ENCODE measurements at places on chromosomes 4 and X.

DNA sequence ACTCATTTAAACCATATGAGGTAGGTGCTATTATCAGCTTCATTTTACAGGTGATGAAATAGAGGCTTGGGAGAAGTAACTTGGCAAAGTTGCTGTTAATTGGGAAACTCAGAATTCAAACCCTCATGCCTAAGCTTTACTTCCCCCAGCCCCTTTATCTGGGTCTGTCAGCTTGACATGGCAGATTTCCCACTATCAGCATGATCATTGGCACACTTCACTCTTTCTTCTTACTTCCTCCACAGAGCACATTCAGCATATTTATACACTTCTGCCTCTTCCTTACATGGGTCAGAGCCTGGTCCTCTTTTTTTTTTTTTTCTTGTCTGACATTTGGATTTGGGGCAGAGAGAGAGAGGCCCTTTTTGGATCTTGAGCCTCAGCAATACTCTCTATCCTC lies 56.5 kb upstream of the ARX start:
- DNase-seq: no peak

DNA sequence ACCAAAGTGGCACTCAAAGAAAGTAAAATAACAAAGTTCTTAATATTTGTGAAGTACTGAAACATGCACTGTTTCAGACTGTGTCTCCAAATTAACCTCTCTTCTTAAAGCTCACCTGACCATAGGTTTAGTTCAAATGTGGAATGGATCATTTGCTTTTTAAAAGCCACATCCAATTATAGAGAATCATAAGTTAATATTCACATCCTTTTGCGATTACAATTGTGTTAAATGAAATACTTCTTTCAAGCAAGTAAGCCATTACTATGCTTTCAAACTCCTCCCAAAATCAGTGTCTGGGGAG lies 95.3 kb upstream of the PTPN13 start:
- no peak for DNase-seq

DNA sequence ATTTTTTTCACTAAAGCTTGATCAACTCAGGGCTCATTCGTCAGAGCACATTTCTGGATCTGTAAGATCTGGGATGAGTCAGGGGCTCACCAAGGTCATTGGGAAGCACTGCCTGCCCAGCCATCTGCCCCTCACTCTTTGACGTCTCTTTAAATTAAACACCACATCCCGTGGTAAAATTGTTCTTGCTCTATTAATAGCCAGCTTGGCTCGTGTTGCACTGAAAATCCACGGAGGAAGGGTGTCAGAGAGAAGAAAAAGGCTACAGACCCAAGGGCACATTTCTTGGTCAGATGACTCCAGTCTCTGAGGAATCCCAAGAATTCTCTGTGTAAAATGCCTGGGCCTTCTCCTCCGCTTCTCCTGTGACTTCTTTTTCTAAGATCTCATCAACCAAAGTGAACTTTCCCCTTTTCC lies 45.7 kb upstream of the GATB start:
- DNase-seq: no peak

- no peak for DNase-seq
Measured at GRCh38 chr4:82419451-82419850, 10.8 kb downstream of the HNRNPDL start.

GRCh38 chrX:74133156-74133796 lies 170.7 kb upstream of the ZCCHC13 start:
- DNase-seq: no peak

- DNase-seq: no peak
Measured at GRCh38 chr4:188177997-188178675, 38.9 kb downstream of the TRIML1 start.

DNA sequence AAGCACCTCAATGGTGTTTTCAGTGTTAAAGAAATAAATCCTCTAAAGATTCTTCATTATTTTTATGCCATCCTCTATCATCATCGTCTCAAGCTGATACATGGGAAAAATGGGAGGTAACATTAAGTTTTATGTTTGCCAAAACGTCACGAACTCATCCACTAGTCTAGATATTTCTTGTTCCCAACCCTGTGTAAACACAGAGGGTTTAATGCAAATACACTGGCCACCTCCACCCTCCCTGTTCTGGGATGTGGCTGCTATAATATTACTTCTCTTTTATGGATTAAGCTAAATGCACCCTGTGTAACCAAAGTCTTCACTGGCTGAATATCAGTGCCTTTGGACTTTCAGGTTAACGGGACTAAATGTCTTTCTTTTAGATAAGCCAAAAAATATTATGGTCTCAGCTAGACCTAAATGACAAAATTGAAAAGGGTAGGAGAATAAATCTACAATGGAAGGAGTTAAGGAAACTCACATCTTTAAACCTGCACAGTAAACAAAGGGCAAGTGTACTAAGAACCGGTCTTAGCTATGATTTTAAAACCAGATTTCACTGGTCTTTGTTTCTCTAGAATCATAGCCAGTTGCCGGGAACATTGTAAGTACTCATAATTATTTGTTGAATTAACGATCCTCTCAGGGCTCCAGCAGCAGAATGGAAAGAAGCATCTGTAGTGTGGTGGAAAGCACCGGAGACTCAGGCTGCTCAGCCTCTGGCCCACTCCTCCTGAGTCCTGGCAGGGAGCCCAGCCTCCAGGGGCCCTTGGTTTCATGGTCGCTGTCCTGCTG lies 103.5 kb upstream of the NOCT start:
- DNase-seq: no peak

DNA sequence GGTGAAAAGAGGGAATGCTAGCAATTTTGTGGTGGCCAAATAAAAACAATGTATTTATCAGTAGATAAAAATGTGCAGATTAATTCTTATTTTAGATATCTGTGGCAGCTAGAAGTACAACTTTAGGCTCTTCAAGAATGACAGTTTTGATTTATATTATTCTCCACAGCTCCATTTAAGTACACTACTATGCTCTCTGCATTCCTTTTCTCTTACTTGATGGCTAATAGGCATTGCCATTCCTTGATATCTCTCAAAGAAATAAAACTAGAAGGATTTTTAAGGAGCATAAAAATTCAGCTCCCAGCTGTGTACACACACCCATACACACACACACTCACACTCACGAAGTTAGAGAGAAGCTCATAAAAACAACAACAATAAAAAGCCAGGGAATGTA lies 59.4 kb upstream of the H2AZ1 start:
- no peak for DNase-seq

DNA sequence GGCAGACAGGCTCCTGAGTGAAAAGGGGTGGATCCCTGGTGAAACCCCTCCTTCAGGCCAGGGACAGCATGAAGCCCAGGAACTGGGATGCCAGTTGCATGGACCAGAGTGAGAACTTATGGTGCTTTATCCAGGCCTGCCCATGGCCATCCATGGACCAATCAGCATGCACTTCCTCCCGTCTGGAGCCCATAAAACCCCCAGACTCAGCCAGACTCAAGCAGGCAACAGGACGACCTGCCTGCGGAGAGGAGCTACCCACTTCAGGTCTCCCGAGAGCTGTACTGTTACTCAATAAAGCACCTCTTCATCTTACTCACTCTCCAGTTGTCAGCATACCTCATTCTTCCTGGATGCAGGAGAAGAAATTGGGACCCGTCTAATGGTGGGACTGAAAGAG lies 42.9 kb downstream of the NALF2 start:
- no peak for DNase-seq

- DNase-seq: no peak
Measured at GRCh38 chr4:179130122-179130714, 1688.0 kb upstream of the AGA start.

GRCh38 chr4:98260047-98260578 lies 1.1 kb upstream of the RAP1GDS1 start:
- no peak for DNase-seq

GRCh38 chr4:2806390-2807355 lies 13.8 kb downstream of the SH3BP2 start:
- DNase-seq: no peak

DNA sequence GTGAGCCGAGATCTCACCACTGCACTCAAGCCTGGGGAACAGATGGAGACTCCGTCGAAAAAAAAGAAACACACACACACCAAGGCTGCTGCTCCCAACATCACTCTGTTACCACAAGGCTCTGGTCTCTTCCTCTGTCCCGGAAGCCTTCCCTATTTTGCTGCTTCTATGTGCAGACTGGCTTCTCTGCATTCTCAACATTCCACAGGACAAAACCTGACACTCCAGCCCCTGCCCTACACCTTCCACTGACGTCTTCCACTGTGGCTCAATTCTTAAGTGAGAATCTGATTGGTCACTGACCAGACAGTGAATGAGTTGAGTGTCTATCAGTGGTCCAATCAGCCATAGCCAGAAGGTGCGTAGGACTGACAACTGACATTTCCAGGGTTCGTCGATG lies 5.9 kb downstream of the ODAPH start:
- DNase-seq: no peak

DNA sequence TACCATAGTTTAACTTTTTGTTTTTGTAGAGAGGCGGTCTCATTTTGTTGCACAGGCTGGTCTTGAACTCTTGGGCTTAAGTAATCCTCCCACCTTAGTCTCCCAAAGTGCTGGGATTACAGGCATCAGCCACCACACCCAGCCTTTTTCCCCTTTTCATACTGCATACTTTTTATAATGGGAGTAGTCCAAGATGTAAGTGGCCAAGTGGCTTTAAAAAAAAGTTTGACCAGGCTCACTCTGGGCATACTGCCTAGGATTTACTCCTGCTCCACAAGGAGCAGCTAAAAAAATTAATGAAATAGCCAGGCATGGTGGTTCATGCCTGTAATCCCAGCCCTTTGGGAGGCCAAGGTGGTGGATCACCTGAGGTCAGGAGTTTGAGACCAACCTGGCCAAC lies 6.0 kb downstream of the GRSF1 start:
- no peak for DNase-seq
